ENCODE measurements at places on chromosomes 13 and 19. TPM values are rescaled to one million over a fixed set of nuclear protein-coding genes. Genes with fewer than 3 reads are reported as not detected.

Gene CGB3
- polyA plus RNA-seq, result not detected

Gene TUBA3C
- not detected for polyA plus RNA-seq

Gene AMER2
- 0.35 TPM for polyA plus RNA-seq

DNA sequence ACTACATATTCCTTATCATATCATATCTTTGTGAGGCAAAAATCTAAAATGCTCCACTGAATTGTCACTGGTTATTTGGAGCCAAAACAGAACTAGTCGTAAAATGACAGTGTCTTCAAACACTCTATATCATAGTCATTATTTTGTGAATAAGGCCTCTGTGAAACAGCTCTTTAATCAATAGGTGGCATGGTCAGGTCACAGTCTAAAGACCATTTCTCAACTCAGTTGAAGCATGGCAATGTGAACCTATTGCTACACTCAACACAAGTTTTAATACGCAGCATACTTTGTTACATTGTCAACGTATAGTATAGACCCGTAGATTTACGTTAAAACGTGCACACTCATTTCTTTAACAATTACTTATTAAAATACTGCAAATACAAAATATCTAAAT, 131.3 kb upstream of the PCDH20 start:
- no peak for DNase-seq

- DNase-seq, result peak; percentile 59
Measured at GRCh38 chr19:4844348-4845179, 13.1 kb upstream of the TICAM1 start.
